ENCODE measurements at places on chromosomes 12 and 14.

GRCh38 chr12:98090731-98091130 is 424.7 kb upstream of the TMPO start:
- DNase-seq: no peak

- no peak for DNase-seq
Observed at GRCh38 chr12:116556964-116557698, 2.0 kb upstream of the MAP1LC3B2 start.

- no peak for DNase-seq
Observed at GRCh38 chr12:32761716-32762115, 6.0 kb upstream of the YARS2 start.

- DNase-seq: no peak
Observed at GRCh38 chr14:60101786-60102185, 10.1 kb downstream of the PCNX4 start.

DNA sequence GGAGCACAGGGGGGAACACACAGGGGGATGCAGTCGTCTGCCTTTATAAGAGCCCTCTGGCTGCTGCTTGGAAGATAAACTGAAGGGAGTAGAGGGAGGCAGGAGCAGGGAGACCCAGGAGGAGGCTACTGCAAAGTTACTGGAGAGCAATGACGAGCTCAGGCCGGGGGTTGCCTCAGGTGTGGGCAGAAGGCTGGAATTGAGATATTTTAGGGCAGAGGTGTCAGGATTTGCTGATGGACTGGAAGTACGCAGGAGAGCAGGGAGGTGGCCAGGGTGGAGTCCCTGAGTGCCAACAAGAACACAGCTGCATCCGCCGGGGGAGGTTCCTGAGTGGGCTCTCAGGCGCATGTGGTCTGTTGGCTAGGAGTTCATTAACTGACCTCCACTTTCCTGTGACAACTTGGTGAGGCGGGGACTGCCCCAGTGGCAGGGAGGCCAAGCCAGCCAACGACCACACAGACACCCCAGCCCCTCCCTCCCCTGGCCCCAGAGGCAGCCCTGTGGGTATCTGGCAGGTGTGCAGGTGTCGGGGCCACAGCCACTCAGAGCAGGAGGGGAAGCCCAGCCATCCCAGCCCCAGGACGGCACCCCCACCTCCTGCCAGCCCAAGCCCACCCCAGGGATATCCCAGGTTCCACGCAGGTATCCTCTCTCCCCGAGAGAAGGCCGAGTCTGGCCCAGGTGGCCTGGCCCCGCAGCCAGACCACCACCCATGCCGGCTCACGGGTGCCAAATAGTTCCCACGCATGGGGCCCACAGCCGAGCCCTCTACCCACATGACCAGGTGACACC is 85.4 kb downstream of the NCOR2 start:
- no peak for DNase-seq

- DNase-seq: no peak
Observed at GRCh38 chr14:46818147-46818546, 166.6 kb upstream of the RPL10L start.

Measured in NCI-H1105 (cell line).